ENCODE measurements at places on chromosomes 1 and 21. TPM values are rescaled to one million over a fixed set of nuclear protein-coding genes. Genes with fewer than 3 reads are reported as not detected.

DNA sequence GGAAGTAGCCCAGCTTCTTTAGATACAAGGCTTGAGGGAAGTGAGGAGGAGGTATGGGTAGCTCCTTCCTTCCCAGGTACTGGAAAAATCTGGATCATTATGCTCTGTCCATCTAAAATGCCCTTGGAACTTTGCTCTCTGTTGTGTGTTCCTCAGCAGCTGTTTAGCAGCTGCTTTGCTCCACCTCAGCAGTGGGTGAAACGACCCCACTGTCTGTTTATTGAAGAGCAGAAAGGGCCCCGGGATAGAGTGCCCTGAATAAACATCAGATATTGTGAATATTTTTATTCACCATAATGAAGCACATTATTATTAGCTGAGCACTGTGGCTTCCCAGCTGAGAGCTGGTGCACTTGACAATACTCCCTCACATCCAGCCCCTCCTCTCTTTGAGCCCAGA, 237.9 kb downstream of the PBX1 start:
- H3K4me1 ChIP-seq = no peaks in the 10 kb centered on the region
- H3K36me3 ChIP-seq = no peaks in the 10 kb centered on the region
- no peak for DNase-seq
- H3K4me3 ChIP-seq = no peak overlapping the region

DNA sequence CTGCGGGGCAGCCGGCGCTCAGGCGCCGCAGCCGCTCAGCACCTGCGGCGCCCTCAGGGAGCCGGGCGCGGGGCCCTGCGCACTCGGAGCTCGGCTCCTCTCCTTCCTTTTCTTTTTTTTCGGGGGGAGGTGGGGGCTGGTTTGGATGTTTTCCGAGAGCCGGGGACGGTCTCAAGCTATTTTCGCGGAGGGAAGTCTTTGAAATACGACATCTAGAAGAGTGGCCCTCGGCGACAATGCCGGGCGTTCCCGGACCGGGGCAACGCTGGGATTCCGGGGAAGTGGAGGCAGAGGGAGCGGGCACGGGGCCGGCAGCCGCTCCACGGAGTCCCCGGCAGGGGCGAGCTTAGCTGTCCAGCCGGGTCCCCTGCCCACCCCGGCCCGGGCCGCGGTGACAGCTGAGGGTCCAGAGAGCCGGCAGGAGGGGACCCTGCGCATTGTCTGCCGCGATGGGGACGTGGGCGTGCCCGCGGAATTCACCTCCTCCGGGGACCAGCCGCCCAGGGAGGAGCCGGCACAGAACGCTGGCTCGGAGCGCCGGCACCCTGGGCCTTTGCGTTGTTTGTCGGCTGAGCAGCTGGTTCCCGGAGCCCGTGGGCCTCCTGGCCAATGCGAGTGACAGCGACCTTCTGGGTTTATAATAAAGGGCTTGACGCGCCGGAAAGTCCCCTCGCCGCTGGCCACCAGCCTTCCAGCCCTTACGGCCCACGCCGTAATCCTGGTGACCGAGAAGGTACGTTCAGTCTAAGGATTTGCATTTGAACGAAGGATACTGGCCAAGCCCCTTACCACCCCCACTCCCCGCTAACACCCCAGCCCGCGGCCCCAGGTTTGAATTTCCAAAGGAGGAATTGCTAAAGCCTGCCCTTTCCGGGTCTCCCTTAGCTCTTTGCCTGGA, 582 bp downstream of the SLC37A1 start:
- H3K36me3 ChIP-seq = peaks cover 21% of the 10 kb centered on the region
- peak overlapping the region; percentile 65 for H3K27ac ChIP-seq
- peaks cover 28% of the 10 kb centered on the region for H3K4me1 ChIP-seq
- H3K4me3 ChIP-seq = peak overlapping the region; percentile 82
- no peaks in the 10 kb centered on the region for H3K27me3 ChIP-seq

DNA sequence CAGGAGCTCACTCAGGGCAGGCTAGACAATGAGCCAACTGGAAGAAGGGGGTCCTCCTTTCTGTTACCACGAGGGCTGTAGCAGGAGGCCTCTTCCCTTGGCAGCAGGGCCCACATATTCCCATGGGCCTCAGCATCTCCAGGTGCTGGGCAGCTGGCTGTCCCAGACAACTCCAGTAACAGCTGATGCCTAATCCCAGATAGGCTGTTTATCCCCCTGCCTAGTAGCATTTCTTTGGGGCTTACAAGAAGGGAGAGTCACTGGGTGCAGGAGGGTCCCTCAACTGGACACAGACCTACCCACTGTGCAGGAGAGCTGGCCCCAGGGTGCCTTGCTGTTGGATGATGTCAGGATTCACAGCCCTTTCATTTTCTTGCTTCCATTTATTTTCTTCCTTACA, 278.2 kb downstream of the DSCAM start:
- H3K27me3 ChIP-seq = no peaks in the 10 kb centered on the region
- no peaks in the 10 kb centered on the region for H3K4me1 ChIP-seq
- no peaks in the 10 kb centered on the region for H3K36me3 ChIP-seq
- DNase-seq = no peak
- H3K27ac ChIP-seq = no peak overlapping the region

LAMTOR2 gene
- 7.0 TPM for total RNA-seq
